A549 treated with dexamethasone at 1 μM for 4 hours (cell line): ENCODE measurements at places on chromosomes 6 and 20. TPM values are rescaled to one million over a fixed set of nuclear protein-coding genes. Genes with fewer than 3 reads are reported as not detected.

ZSCAN9 gene
- 6.2 to 7.1 TPM (median 6.8 TPM) in 5 replicates for total RNA-seq

RBM24 gene
- total RNA-seq, result 5.2 to 9.3 TPM (median 6.5 TPM) in 5 replicates

DLL1 gene
- 0.18 to 0.33 TPM (median 0.24 TPM) in 5 replicates for total RNA-seq

CRIP3 gene
- total RNA-seq, result 0.11 to 0.71 TPM (median 0.28 TPM) in 5 replicates

HAO1 gene
- not detected in 5 replicates for total RNA-seq

TAGAP gene
- total RNA-seq, result not detected in 5 replicates

BPIFB2 gene
- total RNA-seq, result not detected in 5 replicates

TMEM151B gene
- total RNA-seq, result 0.06 to 0.17 TPM (median 0.14 TPM) in 5 replicates

BCAS1 gene
- 0.44 to 0.69 TPM (median 0.64 TPM) in 5 replicates for total RNA-seq

ULBP1 gene
- total RNA-seq, result 0.76 to 1.4 TPM (median 1.0 TPM) in 5 replicates

BTN1A1 gene
- total RNA-seq, result not detected in 5 replicates

THBS2 gene
- total RNA-seq, result 0.07 to 0.12 TPM (median 0.09 TPM) in 5 replicates

ELOVL2 gene
- total RNA-seq, result 5.5 to 7.6 TPM (median 6.9 TPM) in 5 replicates

SFTA2 gene
- 0.11 to 0.15 TPM in 2 of 5 replicates, not detected in the others for total RNA-seq

MUC21 gene
- total RNA-seq, result 0.02 TPM in 1 of 5 replicates, not detected in the others

RUNX2 gene
- 1.4 to 1.9 TPM (median 1.6 TPM) in 5 replicates for total RNA-seq

C6orf118 gene
- total RNA-seq, result 0.14 to 0.41 TPM (median 0.21 TPM) in 5 replicates

INSM1 gene
- not detected in 5 replicates for total RNA-seq

MATN4 gene
- total RNA-seq, result 0.03 to 0.14 TPM (median 0.07 TPM) in 5 replicates

KCNB1 gene
- 2.2 to 4.6 TPM (median 4.0 TPM) in 5 replicates for total RNA-seq
